ENCODE measurements at places on chromosomes 4 and X. TPM values are rescaled to one million over a fixed set of nuclear protein-coding genes. Genes with fewer than 3 reads are reported as not detected.

Gene CXCL6
- 47.2 TPM for total RNA-seq

Gene SPIN2A
- 0.23 TPM for total RNA-seq

Gene SHROOM4
- 2.4 TPM for total RNA-seq

Gene NHS
- total RNA-seq = 1.4 TPM

Gene OTUD6A
- not detected for total RNA-seq

Gene GUCY1A1
- 0.78 TPM for total RNA-seq

Gene ADAM29
- total RNA-seq = not detected

Gene SYNPO2
- total RNA-seq = 48.1 TPM

Gene CPLX1
- not detected for total RNA-seq

Gene CT83
- not detected for total RNA-seq
